ENCODE measurements at places on chromosomes 4 and X.

DNA sequence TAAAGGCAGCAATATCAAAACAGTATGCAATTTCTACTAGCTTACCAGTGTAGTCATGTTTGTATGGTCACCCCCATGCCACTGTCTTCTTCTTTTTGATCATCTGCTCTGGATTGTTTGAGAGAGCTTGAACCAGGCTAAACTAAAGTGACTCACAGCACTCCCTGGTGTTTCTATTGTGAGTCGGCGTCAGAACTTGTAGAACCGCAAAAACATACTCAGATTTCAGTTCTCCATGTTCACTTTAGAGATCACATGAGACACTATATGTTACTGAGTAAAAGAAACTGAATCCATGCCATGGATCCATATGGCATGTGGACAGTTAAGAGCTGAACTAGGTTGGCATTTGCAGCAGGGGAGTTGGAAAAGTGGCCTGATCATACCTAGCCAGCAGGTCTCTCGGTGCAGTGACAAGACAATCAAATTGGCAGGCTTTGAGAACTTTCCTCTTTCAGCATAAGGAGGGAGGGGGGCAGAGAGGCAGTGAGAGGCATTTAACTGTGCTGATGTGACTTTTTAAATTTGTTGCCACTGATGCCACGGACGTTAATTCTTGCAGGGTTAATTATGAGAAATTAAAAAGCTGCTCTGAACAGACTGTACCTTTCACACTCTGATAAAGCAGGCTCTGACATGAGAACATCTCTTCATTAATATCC, 88.4 kb downstream of the AFF2 start:
- DNase-seq = peak; percentile 41

DNA sequence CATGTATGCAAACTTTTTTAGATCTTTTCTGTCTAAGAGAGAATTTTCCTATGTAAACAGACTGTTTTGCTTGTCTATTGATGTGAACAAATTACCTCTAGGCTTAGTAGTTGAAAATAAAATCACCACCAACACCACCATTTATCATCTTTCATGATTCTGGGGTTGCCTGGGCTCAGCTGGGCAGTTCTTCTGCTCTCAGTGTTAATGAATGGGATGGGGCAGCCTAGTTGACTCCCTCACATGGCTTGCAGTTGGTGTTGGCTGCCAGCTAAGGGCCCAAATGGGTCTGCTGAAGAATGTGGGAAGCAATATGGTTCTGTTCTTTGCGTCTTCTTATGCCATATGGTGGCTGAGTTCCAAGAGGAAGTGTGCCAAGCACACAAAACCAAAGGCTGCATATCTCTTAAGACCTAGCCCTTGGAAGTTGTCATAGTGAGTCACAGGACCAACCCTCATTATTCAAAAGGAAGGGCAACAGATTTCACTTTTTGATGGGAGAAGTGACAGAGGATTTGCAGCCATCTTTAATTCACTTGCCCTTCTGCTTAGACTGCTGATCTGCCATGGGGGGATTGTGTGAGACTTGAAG, 17.9 kb downstream of the REELD1 start:
- no peak for DNase-seq

DNA sequence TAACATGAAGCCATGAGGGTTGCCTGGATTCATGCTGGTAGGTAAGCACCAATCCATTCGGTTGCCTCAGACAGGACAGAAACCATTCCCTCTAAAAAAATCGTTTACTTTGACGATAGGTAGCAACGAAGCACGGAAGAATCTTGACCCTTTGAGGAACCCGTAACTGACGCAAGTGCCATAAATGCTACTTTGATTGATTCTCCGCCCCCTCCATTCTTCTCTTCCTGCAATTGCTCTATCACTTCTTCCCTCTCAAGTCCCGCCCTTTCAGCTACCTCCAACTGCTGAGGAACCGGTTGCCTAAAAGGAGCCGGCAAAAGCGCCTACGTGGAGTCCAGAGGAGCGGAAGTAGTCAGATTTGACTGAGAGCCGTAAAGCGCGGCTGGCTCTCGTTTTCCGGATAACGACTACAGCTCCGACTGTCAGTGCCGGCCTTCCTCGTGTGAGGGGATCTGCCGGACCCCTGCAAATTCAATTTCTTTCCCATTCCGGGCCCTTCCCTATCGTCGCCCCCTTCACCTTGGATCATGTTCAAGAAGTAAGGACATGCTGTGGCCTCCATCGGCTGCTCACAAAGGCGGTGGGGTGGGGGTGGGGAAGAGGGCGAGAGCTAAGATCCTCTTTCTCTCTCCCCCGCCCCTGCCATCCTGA, at the start of gene MCTS1:
MCTS1 (plus strand) TSS at position 395 of the 654 bp plus-strand sequence; CDS start at position 531, 136 bp downstream.
- DNase-seq = peak; percentile 95

DNA sequence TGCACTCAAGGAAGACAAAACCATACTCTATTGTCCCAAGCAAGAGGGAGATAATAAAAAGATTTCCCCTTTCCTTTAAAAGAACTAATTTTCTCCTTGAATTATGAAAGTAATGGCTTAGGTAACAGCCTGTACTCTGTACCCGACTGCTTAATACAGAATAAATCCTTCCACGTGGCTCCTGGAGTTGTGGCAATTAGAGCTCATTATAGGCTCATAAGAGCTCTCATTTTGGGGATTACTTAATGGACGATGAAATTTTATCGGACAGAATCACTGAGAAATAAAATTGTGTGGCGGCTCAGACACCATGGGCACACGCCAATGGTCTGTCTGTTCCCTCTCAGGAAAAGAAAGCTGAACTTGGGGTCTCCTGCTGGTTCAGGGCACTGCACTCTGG, 2.8 kb upstream of the GSX2 start:
- DNase-seq = no peak

DNA sequence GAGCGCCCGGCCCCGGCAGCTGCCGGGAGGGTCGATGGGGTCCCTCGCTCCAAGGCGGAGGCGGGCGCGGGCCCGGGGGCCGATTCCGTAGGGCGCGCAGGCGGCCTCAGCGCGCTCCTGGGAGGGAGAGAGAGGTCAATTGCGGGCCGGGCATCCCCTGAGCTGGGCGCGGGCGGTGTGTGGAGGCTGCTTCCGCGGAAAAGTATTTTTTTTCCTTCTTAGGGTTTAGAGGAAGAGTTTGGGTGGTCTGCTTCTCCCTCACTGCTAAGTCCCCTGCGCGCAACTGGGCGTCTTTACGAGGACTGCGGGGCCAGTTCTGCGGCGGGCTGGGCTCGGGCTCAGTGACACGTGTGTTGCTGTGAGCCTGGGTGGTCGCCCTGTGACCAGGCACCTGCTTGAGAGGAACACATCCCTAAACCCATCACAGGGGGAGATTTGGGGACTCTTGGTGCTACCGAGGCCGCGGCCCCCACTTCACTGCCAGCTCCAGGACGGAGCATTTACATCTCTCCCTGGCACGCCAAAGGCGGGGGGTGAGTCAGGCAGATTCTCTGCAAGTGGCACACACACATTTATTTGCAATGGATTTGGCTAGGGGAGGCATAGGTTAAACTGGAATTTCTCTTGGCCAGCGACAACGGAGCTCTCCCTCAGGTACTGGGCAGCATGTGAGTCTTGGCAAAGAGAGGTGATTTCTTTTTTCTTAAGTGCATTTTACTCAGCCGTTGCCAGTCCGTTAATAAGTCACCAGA, 151.2 kb upstream of the SLC4A4 start:
- DNase-seq = peak; percentile 85

GRCh38 chr4:53551958-53552357, 39.3 kb downstream of the LNX1 start:
- DNase-seq = peak; percentile 72

GRCh38 chrX:48937054-48937907, 18.5 kb upstream of the PIM2 start:
- peak; percentile 18 for DNase-seq

GRCh38 chr4:144318797-144319196, 178.3 kb upstream of the GYPA start:
- no peak for DNase-seq

GRCh38 chr4:106614441-106614840, 245.9 kb upstream of the GIMD1 start:
- peak; percentile 15 for DNase-seq

- DNase-seq = no peak
These were observed 30.2 kb downstream of the DYNLT3 start for GRCh38 chrX:37817176-37817575.

Data from GM23248 (cell line).